ENCODE measurements at places on chromosomes 3 and 15. TPM values are rescaled to one million over a fixed set of nuclear protein-coding genes. Genes with fewer than 3 reads are reported as not detected.
A peak's percentile ranks its signal among the peaks of the same experiment; 100 is the strongest.

DNA sequence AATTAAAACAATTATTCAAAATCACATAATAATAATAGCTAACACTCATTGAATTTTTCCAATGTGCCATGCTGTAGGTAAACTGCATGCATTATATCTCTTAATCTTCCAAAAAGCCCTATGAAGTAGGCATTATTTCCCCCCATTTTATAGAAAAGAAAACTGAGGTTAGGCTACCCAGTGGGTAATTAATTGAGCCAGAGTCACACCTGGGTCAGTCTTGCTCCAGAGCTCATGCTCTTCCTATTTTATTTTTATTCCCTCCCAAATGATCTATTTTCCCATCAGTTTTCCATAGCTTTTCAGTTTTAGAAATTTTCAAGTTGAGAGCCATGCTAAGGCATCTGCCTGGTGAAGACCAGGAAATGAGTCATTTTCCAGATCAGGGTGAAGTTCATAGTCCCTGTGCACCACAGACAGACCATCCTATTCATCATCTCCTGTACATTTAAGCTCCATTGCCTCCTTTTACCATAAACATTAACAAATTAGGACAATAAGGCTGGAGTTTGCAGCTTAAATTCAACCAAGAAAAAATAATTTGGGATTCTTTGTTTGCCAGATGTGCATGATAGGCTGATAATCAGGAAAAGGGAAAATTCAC, 417.3 kb downstream of the OTOL1 start:
- H3K27ac ChIP-seq = no peak overlapping the region
- DNase-seq = no peak
- H3K4me1 ChIP-seq = no peaks in the 10 kb centered on the region

DNA sequence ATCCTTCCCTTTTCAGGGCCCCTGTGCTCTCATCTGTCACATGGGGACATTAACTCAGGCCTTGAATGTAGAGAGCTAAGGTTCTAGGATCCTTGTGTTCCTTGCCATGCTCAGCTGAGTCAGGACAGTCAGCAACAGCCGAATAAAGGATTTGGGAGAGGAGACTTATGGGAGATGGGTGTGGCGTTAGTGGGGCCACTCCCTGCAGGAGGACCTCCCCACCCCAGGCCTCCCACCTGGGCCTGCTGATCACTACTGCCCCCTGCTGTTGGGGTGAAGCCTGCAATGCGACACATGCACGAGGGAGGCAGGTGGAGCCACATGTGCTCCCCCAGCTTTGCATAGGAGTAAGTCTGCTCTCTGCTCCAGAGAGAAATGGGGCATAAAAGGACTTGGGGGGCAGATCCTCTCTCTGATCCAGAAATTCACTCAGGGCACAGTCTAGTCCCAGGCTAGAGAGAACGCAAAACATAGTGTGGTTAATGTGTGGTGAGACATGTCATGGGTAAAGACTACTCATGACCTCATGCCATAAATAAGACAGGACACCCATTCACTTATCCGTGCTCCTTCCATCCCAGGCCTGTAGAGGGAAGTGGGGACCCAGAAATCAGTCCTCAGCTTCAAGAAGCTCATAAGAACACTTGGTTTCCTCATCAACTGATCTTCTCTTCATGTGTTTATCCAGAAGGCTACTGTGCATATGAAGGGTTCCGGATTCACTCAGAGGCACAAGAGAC, 19.4 kb downstream of the RBP1 start:
- DNase-seq = no peak
- H3K27ac ChIP-seq = no peak overlapping the region
- H3K4me3 ChIP-seq = no peak overlapping the region
- H3K4me1 ChIP-seq = no peaks in the 10 kb centered on the region
- no peaks in the 10 kb centered on the region for H3K27me3 ChIP-seq
- H3K36me3 ChIP-seq = no peaks in the 10 kb centered on the region

DNA sequence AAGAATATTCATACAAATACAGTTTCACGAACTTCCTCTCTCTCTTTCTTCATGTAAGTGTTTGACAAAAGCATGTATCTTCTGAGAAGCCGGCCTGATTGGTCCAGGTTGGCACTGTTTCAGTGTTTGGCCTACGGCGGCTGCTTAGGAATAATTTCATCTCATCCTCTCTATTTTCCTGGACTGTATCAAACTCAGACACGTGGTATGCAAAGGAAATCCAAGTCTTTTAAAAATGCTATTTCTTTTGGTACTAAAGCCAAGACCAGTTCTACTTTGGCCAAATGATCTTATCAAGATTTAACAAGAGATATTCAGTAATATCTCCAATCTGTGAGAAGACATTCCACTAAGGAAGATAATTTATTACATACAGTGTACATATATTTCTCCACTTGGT, 152.8 kb downstream of the TIGIT start:
- H3K27ac ChIP-seq = no peak overlapping the region
- DNase-seq = no peak
- H3K4me1 ChIP-seq = no peaks in the 10 kb centered on the region
- peaks cover 6% of the 10 kb centered on the region for H3K27me3 ChIP-seq

DNA sequence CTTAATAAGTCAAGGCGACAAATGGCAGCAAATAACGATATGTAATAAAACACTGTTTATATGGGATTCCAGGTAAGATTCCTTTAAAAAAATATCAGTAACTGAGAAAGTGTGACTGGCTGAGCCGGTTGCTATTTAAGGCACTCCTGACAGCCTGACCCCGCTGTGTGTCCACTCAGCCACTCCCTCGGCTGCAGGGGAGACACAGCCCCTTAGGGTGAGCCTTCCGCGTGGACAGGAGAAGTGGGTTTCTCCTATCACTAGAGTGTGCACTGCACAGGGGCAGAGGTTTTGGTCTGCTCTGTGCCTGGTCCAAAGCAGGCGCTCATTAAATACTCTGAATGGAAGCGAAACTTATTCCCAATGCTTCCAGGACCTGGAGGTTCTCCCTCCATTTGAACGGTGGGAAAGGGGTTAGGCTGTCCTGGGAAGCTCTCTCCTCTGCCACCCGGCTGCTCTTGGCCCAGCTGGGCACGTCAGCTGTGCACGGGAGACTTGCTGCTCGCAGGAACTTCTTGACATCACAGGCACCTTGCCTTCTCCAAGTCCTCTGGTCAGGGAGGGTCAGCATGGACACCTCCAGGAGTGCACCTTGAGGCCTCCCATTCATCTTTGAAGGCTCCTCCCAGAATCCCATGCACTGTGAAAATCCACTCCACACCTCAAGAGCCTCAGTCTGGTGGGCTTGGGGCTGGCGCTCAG, 43.3 kb upstream of the SLCO2A1 start:
- H3K4me1 ChIP-seq = no peaks in the 10 kb centered on the region
- no peak overlapping the region for H3K27ac ChIP-seq
- no peak for DNase-seq
- no peaks in the 10 kb centered on the region for H3K36me3 ChIP-seq
- H3K27me3 ChIP-seq = peaks cover 14% of the 10 kb centered on the region

DNA sequence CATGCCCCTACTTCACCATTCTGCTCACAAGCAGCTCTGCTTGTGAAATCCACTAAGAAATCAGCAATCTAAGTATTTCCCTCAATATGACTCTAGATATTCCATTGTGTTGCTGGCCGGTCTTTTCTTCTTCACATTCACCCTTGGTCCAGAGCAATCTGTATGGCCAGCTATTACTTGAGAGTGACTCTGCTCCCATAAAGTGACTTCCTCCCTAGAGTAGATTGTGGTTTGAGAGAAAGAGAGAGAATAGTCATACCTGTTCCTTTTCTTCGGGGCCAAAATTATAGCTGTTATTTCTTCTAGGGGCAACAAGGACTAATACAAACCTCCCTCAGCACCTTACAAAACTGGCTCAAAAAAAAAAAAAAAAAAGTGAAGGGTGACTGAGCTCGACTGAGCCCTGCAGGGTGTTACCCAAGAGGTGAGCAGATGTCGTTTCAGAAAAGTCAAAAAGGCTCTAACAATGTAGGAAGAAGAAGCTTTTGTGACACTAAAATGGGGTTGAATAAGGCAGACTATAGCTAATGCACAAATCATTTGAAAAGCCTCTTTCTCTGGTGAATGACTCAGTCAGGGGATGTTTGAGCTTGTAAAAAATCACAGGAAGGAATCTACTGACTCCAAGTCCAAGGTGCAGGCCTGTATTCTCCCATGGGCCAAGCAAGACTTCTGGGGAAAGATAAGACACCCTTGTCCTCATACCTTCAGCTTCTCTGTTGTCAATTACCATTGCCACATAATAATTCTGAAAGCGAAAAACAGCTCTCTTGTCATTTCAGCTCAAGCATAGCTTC, 161.0 kb upstream of the SLC24A5 start:
- H3K4me3 ChIP-seq = no peak overlapping the region
- no peak for DNase-seq
- H3K36me3 ChIP-seq = no peaks in the 10 kb centered on the region
- H3K27me3 ChIP-seq = peaks cover 7% of the 10 kb centered on the region
- H3K4me1 ChIP-seq = peaks cover 13% of the 10 kb centered on the region

DNA sequence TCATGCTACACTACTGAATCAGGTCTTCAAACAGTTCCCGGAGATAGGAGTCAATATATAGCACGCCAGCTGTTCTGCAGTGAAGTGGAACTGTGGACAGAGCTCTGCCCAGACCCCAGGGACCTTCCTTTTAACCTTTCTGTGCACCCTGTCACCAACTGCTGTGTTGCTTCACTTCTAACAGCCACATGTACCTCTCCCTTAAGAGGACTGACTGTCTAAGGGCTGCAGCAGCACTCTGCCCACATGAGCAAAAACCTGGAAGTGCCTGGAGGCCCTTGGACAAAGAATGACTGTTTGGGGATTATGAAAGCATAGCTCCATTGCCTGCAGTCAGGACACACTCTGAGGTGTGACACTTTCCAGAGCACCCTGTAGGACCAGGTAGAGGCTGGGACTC, 88.3 kb upstream of the CTNNB1 start:
- no peak for DNase-seq
- no peaks in the 10 kb centered on the region for H3K4me1 ChIP-seq
- peaks cover 9% of the 10 kb centered on the region for H3K27me3 ChIP-seq
- no peak overlapping the region for H3K4me3 ChIP-seq
- no peaks in the 10 kb centered on the region for H3K36me3 ChIP-seq

The BCL2A1 gene
- total RNA-seq = 17.3 TPM

The AGBL1 gene
- total RNA-seq = not detected

DNA sequence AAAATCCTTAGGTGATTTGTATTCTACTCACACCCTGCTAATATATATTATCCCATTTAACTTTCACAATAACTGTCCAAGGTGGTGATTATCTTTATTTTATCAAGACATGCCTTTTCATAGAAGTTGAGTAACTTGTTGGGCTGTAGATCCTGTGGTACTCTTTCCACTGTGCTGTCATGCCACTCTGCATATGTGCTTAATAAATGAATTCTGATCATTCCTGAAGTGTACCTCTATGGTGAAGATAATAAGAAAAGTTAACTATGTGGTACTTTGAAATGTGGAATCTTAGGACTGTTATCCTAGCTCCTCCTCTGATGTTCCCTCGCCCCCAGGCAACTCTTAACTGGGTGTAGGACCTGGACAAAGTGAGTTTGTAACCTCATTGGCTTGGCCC, 5.2 kb downstream of the SNRK start:
- H3K27ac ChIP-seq = peak overlapping the region; percentile 95
- peaks cover 80% of the 10 kb centered on the region for H3K4me1 ChIP-seq
- no peaks in the 10 kb centered on the region for H3K27me3 ChIP-seq
- peak overlapping the region; percentile 96 for H3K4me3 ChIP-seq
- H3K36me3 ChIP-seq = peaks cover 10% of the 10 kb centered on the region

GRCh38 chr15:72198356-72199204, 993 bp upstream of the GRAMD2A start:
- no peak overlapping the region for H3K4me3 ChIP-seq
- no peak for DNase-seq
- H3K36me3 ChIP-seq = peaks cover 14% of the 10 kb centered on the region
- peak overlapping the region; percentile 78 for H3K27ac ChIP-seq
- peaks cover 28% of the 10 kb centered on the region for H3K4me1 ChIP-seq
